ENCODE measurements at places on chromosomes 5 and 9.
A peak's percentile ranks its signal among the peaks of the same experiment; 100 is the strongest.

GRCh38 chr9:129234491-129234890 lies 56.4 kb upstream of the IER5L start:
- DNase-seq, result peak; percentile 46

GRCh38 chr5:155773680-155774079 lies 553.3 kb upstream of the SGCD start:
- no peak for DNase-seq

DNA sequence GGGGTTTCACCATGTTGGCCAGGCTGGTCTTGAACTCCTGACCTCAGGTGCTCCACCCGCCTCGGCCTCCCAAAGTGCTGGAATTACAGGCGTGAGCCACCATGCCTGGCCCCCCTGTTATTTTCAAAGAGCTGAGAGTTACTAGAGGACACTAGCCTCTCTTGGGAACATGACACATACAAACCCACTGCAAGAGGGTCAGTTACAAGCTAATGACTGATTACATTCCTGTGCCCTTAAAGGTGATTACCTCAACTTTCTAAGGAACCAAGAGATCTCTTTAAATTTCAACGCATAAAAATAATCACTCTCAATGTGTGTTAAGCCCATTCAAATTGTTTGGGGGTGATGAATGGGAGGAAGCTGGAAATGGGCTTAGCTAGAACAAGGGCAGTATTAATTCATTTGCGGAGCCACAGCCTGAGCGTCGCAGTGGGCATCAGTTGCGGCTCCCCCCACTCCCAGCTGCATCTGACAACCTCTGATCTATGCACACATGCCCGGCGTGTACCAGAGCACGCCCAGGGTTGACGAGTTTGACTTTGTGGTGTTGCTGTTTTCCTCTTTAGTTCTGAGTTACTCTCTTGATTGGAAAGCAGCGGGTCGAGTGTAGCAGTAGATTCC lies 146.9 kb downstream of the GOLPH3 start:
- DNase-seq, result no peak

DNA sequence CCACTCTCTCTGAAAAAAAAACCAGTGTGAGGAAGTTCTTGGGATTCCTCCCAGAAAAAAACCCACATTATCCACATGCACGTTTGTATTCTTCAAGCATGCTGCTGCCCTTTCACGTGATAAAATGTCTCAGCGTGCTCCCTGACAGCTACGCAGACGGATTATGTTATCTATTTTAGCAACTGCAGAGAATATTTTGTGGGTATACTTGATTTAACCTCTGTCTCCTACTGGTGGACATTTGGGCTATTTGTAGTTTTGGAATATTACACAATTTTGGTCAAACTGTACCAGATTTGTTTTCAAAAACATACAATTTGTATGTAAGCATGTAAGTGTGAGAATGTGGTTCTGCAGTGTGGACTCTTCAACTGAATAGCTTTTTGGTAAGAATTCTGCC lies 10.7 kb downstream of the PRRC2B start:
- DNase-seq, result no peak

DNA sequence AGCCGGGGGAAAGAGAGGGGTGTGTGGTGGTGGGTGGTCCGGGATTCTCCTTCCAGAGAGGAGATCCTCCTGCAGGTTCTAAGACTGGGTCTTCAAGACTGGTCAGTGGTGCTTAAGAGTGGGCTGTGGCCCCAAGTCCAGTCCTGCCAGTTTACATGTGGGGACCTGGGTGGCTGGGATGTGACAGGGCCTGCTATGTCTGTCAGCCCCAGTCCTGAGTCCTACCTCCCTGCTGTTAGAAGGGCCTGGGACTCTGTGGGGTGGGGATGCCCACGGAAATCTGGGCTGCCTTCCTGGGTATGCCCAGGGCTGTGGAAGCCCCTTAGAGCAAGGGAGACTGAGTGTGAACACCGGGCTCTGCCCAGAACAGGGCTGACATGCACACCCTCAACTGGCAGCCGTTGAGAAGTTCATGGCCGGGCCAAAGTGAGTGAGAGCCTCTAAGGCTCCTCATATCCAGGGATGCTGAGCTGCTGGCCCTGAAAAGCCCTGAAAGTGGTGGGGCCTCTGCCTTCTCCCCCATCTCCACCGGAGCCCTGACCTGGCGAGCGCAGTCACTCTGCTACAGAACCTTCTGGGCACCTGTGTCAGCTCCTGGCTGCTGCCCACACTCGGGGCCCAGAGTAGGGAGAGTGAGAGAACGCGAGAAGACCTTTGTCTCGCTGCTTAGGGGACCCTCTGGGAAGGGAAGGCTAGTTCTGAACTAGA lies 1.7 kb downstream of the PHF2 start:
- peak; percentile 56 for DNase-seq

DNA sequence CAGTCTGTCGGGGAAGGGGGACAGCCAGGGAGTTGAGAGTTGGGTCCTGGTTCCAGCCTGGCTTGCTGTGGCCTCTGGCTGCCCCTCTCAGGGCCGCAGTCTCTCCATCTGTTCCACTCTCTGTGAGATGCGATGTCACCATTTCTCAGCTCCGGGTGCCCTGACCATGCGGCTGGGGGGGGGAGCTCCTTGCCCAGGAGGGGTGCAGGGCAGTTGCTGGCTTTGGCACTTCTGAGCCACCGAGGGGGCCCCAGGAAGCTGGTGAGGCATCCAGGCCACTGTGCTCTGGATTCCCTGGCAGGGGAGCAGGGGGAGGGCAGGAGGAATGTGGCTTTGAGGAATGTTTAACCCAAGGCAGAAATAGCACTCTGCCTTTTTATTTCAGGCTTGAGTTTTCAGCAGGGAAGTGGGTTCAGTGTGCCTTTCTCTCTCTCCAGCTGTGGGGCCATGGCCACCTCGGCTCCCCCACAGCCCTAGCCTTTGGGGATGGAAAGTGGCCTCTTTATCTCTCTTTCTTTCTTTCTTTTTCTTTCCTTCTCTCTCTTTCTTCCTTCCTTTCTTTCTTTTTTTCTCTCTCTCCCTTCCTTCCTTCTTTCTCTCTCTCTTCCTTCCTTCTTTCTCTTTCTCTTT lies 11.0 kb downstream of the NCS1 start:
- DNase-seq, result no peak

Data from chondrocyte (in vitro differentiated cells).